Stimulated activated CD4-positive, alpha-beta T cell treated with anti-CD3 and anti-CD28 coated beads, TNF-alpha, amount 100 ng/mL, for 4 hours (primary cell): ENCODE measurements at places on chromosomes 13 and 19.

DNA sequence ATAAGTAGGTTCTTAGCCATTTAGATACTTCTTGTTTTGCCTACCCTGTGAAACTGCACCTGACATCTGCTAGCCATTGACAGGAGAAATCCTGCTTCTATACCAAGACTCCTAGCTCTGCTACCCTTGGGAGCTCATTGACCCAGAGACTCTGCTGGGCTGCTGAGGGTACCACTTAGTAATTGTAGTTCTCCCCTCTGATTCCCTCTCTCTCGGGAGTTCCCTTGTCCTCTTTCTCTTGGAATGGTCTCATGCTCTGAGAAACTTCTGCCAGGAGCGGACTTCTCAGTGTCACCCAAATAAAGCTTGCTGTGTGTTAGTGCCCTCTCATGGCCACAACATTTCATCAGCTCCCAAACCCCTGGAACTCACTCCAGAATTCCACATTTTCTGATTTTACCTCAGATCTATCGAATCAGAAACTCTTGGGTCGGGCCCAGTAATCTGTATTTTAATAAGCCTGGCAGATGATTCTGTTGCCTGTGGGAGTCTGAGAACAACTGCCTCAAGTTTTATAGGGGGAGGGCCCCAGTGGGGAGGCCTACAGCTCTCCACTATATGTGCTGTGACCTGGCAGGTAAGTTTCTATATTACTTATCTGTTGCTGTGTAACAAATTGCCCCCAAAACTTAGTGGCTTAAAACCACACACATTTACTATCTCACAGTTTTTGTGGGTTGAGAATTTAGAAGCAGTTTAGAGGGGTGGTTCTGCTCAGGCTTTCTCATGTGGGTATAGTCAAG, 221.1 kb downstream of the TDRD3 start:
- no peak for DNase-seq

- no peak for DNase-seq
Observed at GRCh38 chr13:34108410-34108809, 290.5 kb downstream of the RFC3 start.

DNA sequence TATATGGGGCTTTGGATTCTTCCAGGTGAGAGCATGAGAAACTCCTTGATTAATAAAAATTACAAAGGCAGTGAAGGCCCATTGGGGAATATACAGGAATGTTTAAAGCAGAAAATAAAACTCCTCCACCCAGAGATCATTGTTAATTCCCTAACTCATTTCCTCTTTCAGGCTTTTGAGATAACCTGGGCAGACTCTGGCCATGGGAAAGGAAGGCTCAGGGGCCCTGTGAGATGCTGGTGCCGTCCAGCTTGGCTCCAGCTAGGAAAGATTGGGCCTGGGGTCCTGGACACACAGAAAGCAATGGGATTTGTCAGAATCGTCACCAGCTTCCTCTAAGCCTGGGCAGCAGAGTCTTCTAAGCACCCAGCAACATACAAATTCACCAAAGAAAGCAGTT, 36.8 kb upstream of the SPATA13 start:
- no peak for DNase-seq

DNA sequence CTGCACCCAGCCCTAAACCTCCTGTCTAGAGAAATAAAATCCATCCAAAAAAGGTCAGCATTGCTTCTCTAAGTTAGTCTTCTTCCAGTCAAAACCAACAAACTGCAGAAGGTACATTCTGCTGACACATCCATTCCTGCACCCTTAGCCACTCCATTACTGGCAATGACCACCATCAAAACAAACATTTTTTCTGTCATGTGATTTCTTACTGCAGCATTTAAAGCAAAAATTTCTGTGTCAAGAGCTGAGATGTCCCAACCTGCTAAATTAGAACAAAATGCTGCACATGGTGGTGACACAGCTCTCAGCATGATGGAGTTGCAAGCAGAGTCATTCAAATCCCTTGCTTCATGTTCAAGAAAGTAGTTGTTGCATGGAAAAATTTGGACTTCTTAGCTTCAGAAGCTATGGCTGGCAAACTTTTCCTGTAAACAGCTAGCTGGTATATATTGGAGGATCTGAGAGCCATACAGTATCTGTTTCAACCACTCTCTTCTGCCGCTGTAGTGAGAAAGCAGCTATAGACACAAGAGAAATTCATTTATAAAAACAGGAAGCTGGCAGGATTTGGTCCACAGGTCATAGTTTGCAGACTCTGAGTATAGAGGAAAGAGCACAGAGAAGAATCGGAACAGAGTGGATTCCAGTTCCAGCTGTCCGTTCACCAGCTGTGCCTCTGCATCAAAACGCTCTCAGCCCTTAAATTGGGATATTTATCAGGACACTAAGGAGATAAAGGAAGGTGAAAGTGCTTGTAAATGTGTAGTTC, 17.4 kb downstream of the RUBCNL start:
- no peak for DNase-seq
